ENCODE measurements at places on chromosomes 2 and 18. TPM values are rescaled to one million over a fixed set of nuclear protein-coding genes. Genes with fewer than 3 reads are reported as not detected.

Gene KATNAL2
- 4.2 TPM for total RNA-seq

DNA sequence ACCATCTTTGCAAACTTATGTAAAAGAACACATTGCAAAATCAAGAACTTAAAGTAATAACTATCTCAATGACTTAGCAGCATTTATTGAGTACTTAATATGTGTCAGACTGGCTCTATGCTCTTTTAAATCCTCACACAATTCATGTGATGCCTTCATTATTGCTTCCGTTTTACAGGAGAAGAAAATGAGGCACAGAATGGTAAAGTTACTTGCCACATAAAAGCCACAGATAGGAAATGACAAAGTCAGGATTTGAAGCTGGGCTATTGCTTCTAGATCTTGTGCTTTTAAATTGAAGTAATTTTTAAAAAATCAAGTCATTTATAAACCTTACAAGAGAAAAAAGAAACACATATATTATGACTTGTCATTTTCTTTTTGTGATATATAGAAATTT lies 174.2 kb downstream of the WDR7 start:
- DNase-seq: no peak

Gene PMAIP1
- 3.0 TPM for total RNA-seq

DNA sequence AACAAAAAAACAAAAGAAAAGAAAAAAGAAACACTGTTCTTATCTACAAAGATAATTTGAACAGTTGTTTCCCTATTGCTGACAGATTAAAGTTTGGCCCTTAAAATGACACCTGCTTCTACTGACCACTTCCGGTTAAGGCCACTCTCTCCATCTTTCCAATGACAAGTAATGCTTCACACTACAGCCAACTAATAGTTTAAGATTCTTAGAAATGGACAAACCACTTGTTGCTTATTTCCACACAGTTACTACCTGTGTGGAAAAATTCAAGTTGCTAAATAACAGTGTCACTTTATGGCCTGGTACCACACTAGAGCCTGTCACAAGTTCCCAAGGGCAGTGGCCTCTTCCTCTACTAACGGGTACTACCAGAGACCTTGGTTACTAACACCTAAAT lies 2.4 kb downstream of the TMEM185B start:
- DNase-seq: no peak

Gene PLA2R1
- 5.5 TPM for total RNA-seq

Gene SNTG2
- 0.50 TPM for total RNA-seq

GRCh38 chr18:56173542-56174220 lies 464.7 kb downstream of the TXNL1 start:
- DNase-seq: no peak

GRCh38 chr2:68766376-68766845 lies 31.8 kb downstream of the ARHGAP25 start:
- no peak for DNase-seq

DNA sequence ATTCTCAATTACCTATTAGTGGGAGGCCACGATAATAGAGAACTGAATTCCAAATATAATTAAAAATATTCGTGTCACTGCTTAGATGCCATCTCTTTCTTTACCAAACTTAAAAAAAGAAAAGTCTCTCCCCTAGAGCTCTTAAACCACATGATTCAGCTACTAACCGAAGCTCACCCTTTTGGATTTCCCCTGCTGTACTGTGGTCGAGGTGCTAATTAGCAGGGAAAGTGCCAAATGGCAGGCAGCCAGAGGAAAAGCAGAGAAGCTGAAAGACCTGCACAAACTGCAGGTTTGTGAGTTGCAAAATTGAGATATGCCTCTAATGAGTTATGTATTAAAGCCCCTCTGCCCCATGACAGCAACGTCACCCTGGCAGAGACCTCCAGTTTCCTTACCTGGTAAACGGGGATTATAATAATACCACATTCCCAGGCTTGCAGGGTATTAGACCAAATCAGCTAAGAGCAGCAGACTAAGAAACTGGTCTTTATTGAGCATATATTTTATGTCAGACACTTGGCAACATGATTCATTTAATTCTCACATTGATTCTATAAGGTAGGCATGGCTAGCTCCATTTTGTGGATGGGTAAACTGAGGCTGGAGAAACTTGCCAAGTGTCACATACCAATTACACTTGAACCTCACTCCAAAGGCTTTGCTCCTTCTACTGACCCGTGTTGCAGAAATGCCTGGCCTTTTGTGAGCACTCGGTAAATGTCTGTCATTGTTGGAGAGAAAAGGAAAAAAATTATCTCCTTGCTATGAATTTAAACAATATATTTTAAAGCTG lies 259.7 kb downstream of the LPIN1 start:
- DNase-seq: peak; percentile 46

GRCh38 chr2:20001361-20001863 lies 11.1 kb downstream of the MATN3 start:
- no peak for DNase-seq

- no peak for DNase-seq
These were observed 543.4 kb downstream of the IRS1 start for GRCh38 chr2:226256237-226256636.

- no peak for DNase-seq
These were observed 17.3 kb downstream of the PIK3C3 start for GRCh38 chr18:41972067-41972925.

Gene SLC30A3
- total RNA-seq: 0.39 TPM

Gene NTSR2
- not detected for total RNA-seq

All from left lung (tissue), 14 donors.